Aorta (tissue), 5 donors: ENCODE measurements at places on chromosomes 5 and 9. TPM values are rescaled to one million over a fixed set of nuclear protein-coding genes. Genes with fewer than 3 reads are reported as not detected.

The PCDHB6 gene
- 1.9 TPM for total RNA-seq

The NXNL2 gene
- total RNA-seq, result 0.78 TPM

DNA sequence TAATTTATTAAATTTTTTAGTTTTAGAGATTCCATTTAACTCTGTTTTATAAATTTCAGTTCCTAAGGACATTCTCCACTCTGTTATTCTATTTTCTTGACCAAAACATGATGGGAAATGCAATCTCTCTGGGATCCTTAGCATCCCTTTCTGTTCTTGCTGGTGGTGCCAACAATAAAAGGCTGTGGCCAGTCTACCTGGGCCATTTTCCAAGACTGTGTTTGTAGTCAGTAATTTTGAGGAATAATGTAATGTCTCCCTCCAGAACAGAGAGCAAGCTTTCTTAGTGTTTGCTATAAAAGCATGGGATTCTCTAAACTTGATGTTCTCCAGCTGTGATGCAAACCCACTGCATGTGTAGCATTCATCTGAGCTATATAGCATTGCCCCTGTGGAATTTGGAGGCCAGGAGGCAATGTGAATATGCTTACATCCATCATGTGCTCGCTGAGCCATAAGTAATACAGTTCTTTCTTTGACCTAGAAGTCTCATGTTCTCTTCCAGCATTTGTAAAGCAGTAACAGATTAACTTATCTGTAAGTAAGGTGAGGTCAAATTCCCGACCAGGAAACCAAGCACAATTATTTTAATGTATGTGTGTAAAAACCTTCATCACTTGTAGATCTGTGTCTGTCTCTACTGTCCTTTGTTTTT is 211.5 kb upstream of the TAS2R1 start:
- H3K4me1 ChIP-seq, result no peaks in the 10 kb centered on the region
- no peak overlapping the region for H3K27ac ChIP-seq
- H3K4me3 ChIP-seq, result no peak overlapping the region
- no peak for DNase-seq
- no peaks in the 10 kb centered on the region for H3K36me3 ChIP-seq
- no peaks in the 10 kb centered on the region for H3K27me3 ChIP-seq

The STK32A gene
- total RNA-seq, result 6.4 TPM

GRCh38 chr5:86644843-86645242 is 27.1 kb downstream of the COX7C start:
- DNase-seq, result no peak
- no peak overlapping the region for H3K27ac ChIP-seq
- H3K4me1 ChIP-seq, result no peaks in the 10 kb centered on the region
- no peak overlapping the region for H3K4me3 ChIP-seq

GRCh38 chr5:127404190-127404589 is 113.2 kb upstream of the PRRC1 start:
- H3K27ac ChIP-seq, result no peak overlapping the region
- no peaks in the 10 kb centered on the region for H3K27me3 ChIP-seq
- no peak for DNase-seq
- no peak overlapping the region for H3K4me3 ChIP-seq
- H3K4me1 ChIP-seq, result no peaks in the 10 kb centered on the region

DNA sequence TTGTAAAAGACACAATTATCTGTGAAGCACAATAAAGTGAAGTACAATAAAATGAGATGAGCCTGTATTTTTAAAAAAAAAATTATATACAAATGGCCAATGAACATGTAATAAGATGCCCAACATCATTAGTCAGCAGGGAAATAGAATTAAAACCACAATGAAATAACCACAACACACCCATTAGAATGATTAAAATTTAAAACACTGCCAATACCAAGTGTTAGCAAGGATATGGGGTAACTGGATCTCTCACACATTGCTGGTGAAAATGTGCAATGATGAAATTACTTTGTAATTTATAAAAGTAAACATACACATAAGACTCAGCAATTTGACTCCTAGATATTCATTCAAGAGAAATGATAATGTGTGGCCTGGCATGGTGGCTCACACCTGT is 62.8 kb downstream of the SHOC1 start:
- no peak overlapping the region for H3K27ac ChIP-seq
- H3K4me1 ChIP-seq, result no peaks in the 10 kb centered on the region
- no peak overlapping the region for H3K4me3 ChIP-seq
- H3K36me3 ChIP-seq, result peaks cover 3% of the 10 kb centered on the region
- no peaks in the 10 kb centered on the region for H3K27me3 ChIP-seq

- no peaks in the 10 kb centered on the region for H3K4me1 ChIP-seq
- no peak for DNase-seq
- H3K27me3 ChIP-seq, result no peaks in the 10 kb centered on the region
Observed at GRCh38 chr5:127400946-127401670, 110.5 kb downstream of the MEGF10 start.

The SLC25A2 gene
- 1.1 TPM for total RNA-seq

- H3K36me3 ChIP-seq, result no peaks in the 10 kb centered on the region
- no peak overlapping the region for H3K27ac ChIP-seq
- no peak overlapping the region for H3K4me3 ChIP-seq
- no peaks in the 10 kb centered on the region for H3K27me3 ChIP-seq
- DNase-seq, result no peak
Observed at GRCh38 chr5:111927191-111927590, 170.2 kb upstream of the NREP start.

DNA sequence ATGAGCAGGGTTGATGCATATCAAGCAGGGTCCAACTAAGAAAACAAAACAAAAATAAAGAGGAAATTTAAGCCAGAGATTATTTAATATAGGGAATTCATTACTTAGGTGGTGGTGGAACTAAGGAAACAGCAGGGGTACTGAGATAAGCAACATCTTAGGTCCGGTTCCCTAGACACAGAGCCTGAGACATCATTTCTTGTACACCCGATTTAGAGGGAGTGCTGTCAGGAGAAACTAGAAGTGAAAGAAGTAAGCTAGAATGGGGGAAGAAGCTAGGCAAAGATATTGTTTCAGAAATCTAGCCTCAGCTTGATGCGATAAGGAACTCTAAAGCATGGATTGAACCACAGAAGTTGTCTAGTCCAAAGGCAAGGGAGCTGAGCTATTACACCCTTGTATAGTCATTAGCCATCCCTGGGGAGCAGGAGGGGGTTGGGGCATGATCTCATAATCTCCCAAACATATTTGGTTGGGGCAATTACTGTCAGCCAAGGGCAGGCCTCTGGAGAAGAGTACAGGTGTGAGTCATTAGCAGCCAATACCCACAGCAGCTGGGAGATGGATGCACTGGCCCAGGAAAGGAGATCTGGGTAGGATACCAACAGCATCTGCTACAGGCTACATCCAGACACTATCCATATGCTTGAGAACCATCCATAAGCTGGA is 194.5 kb downstream of the ARL15 start:
- H3K27ac ChIP-seq, result no peak overlapping the region
- H3K36me3 ChIP-seq, result no peaks in the 10 kb centered on the region
- H3K4me3 ChIP-seq, result no peak overlapping the region
- DNase-seq, result no peak
- H3K27me3 ChIP-seq, result no peaks in the 10 kb centered on the region
- H3K4me1 ChIP-seq, result no peaks in the 10 kb centered on the region

- H3K27me3 ChIP-seq, result no peaks in the 10 kb centered on the region
- H3K36me3 ChIP-seq, result no peaks in the 10 kb centered on the region
- H3K27ac ChIP-seq, result no peak overlapping the region
- DNase-seq, result no peak
Observed at GRCh38 chr5:168307925-168308584, 16.6 kb downstream of the WWC1 start.

GRCh38 chr9:124507880-124508423 is 753 bp upstream of the NR5A1 start:
- no peaks in the 10 kb centered on the region for H3K27me3 ChIP-seq
- no peaks in the 10 kb centered on the region for H3K4me1 ChIP-seq
- no peak overlapping the region for H3K4me3 ChIP-seq
- H3K36me3 ChIP-seq, result no peaks in the 10 kb centered on the region

GRCh38 chr5:175902026-175902425 is 30.6 kb downstream of the CPLX2 start:
- H3K4me1 ChIP-seq, result no peaks in the 10 kb centered on the region
- H3K27ac ChIP-seq, result no peak overlapping the region
- H3K4me3 ChIP-seq, result no peak overlapping the region
- H3K36me3 ChIP-seq, result no peaks in the 10 kb centered on the region
- H3K27me3 ChIP-seq, result no peaks in the 10 kb centered on the region

- DNase-seq, result no peak
- H3K27ac ChIP-seq, result no peak overlapping the region
- no peaks in the 10 kb centered on the region for H3K27me3 ChIP-seq
- H3K36me3 ChIP-seq, result no peaks in the 10 kb centered on the region
- no peak overlapping the region for H3K4me3 ChIP-seq
Observed at GRCh38 chr5:124419531-124419930, 326.9 kb downstream of the ZNF608 start.

The ZNF462 gene
- 24.0 TPM for total RNA-seq

The PSD2 gene
- 0.62 TPM for total RNA-seq

The PRR16 gene
- 10.5 TPM for total RNA-seq

The TOR1B gene
- total RNA-seq, result 24.3 TPM

The IFNA2 gene
- not detected for total RNA-seq

- H3K4me3 ChIP-seq, result no peak overlapping the region
- DNase-seq, result peak; percentile 82
- H3K27me3 ChIP-seq, result no peaks in the 10 kb centered on the region
- no peaks in the 10 kb centered on the region for H3K36me3 ChIP-seq
Observed at GRCh38 chr9:96136992-96137670, 164.8 kb downstream of the HSD17B3 start.

The C1QTNF2 gene
- 9.1 TPM for total RNA-seq

DNA sequence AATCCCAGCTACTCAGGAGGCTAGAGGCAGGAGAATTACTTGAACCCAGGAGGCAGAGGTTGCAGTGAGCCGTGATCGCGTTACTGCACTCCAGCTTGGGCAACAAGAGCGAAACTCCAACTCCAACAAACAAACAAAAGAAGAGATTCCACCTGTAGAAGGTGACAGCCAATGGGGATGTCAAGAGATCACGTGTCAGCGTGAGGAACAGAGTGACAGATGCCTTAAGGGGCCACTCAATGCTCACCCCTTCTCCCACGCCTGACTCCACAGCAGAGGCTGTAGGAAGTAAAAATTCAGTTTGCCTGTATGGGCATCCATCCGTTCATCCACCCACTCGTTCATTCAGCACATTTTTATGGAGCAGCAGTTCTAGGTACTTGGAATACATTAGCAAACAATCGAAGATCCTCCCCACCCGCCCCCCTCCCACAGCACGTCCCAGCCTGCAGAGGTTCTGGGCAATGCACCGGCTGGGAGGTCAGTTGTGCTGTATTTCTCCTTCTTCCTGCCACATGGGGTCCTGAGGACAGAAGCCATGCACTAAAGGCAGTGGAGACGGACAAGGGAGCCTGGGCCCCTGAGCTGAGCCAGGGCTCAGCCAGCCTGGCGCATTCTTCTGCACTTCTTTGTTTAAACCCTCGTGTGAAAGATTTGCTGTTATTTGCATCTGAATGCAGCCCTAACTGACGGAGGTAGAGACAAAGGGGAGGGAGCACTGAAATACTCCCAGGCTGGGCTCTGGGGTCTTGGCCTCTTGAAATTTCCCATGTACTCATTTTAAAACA is 11.3 kb upstream of the RNF130 start:
- H3K27me3 ChIP-seq, result peaks cover 2% of the 10 kb centered on the region
- H3K4me3 ChIP-seq, result no peak overlapping the region
- no peaks in the 10 kb centered on the region for H3K36me3 ChIP-seq
- H3K4me1 ChIP-seq, result no peaks in the 10 kb centered on the region
- no peak for DNase-seq

The CSF1R gene
- 35.3 TPM for total RNA-seq

GRCh38 chr5:172473427-172473826 is 19.1 kb upstream of the SH3PXD2B start:
- no peak for DNase-seq
- H3K27ac ChIP-seq, result no peak overlapping the region
- H3K36me3 ChIP-seq, result no peaks in the 10 kb centered on the region
- H3K27me3 ChIP-seq, result no peaks in the 10 kb centered on the region
- no peak overlapping the region for H3K4me3 ChIP-seq

GRCh38 chr5:154162539-154163151 is 27.9 kb upstream of the GALNT10 start:
- DNase-seq, result no peak
- no peaks in the 10 kb centered on the region for H3K36me3 ChIP-seq
- no peaks in the 10 kb centered on the region for H3K4me1 ChIP-seq
- H3K4me3 ChIP-seq, result no peak overlapping the region
- H3K27me3 ChIP-seq, result no peaks in the 10 kb centered on the region

The SOX30 gene
- not detected for total RNA-seq

DNA sequence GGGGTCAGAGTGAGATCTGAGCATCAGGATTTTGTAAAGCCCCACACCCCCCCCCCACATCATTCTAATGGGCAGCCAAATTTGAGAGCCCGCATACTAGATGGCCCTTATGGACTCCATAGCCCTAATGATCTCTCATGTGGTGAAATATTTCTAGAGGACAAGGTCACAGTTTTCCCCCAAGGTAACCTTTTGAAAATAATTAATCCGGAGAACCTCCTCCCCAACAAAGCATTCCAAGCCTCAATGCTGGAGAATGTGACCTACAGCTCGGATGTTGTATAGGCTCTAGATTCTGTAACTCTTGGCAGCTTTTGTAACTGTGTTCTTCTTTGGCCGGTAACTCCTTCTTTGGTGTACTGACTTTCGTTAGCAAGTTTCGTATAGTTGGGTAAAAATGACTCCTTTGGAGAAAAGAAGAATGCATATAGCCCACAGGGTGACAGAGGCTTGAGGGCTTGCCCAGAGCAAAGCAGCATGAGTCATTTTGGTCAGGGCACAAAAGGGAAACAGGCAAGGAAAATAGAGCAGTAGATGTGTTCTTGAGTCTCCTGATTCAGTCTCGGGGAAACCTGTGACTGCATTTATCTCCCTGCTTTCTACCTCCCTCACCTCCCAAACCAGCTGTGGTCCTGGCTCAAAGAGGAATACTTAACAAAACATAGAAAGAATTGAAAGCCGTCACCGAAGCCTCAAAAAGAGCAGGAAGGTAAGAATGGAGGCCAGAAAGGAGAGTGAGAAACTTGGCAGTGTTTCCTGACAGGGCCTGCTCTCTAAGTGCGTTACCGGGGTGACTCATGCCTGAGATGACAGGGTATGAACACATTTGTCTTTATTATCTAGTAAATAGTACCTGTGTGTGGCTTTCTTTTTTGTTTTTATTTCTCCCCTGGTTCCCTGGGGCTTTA is 6.6 kb upstream of the XPA start:
- H3K4me3 ChIP-seq, result no peak overlapping the region
- peak overlapping the region; percentile 99 for H3K27ac ChIP-seq
- no peaks in the 10 kb centered on the region for H3K27me3 ChIP-seq
- no peak for DNase-seq
- H3K36me3 ChIP-seq, result no peaks in the 10 kb centered on the region
- H3K4me1 ChIP-seq, result no peaks in the 10 kb centered on the region
